Small intestine (tissue), 16 donors: ENCODE measurements at places on chromosomes 11 and 22.

GRCh38 chr22:17830043-17830961 lies 56.0 kb upstream of the BID start:
- DNase-seq = peak; percentile 92

GRCh38 chr11:88535916-88536547 lies 198.5 kb upstream of the CTSC start:
- DNase-seq = peak; percentile 26

DNA sequence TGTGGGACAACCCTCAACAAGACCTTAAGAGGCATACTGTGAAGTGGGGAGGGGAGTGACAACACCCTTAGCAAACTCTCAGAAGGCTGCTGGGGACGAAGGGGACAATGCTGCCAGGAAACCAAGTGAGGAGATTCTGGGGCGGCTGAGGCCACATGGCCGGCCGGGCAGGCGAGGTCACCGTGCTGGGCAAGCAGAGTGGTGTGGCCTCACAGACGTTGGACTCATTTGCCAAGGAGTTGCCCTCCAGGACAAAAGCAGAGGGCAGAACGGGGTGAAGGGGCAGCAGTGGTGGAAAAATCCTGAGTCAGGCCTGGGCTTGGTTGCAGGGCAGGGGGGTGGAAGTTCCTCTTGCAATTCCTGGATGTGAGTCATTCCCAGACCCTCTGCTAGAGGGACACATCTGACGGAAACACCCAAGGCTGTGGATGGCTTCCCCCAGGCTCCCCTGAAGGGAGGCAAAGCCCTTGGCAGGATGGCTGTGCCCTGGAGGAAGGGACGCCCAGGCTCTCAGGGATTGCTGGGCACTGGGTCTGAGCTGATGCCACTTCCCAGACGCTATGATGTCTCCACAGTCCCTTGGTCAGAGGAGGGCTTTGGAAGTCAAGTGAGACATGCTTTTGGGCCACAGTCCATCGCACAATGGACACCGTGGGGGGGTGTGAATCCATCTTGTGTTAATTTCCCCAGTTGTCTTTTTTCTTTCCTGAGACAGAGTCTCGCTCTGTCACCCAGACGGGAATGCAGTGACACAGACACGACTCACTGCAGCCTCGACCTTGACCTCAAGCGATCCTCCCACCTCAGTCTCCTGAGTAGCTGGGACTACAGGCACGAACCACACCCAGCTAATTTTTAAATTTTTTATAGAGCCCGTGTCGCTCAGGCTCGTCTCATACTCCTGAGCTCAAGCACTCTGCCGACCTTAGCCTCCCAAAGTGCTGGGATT lies 16.2 kb upstream of the SHANK3 start:
- DNase-seq = no peak

- DNase-seq = no peak
These were observed 432.2 kb downstream of the TBC1D22A start for GRCh38 chr22:47194476-47195155.

DNA sequence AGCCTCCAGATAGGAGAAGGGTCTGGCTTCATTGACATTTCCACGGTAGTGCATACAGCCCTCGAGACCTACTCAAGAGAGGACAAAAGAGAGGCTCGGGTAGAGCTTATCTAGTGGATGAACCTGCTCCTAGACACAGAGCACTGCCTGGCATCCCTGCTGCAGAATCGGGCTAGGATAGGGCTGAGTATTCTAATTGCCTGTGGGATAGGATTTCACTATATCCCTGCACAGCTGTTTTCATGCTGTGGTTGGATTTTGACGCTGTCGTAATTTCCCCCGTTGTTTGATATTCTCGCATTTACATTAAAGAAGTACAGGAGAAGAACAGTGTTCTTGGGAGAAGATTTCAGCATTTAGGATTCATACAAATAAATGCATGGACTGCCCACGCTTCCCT lies 107.8 kb downstream of the KIRREL3 start:
- DNase-seq = no peak

DNA sequence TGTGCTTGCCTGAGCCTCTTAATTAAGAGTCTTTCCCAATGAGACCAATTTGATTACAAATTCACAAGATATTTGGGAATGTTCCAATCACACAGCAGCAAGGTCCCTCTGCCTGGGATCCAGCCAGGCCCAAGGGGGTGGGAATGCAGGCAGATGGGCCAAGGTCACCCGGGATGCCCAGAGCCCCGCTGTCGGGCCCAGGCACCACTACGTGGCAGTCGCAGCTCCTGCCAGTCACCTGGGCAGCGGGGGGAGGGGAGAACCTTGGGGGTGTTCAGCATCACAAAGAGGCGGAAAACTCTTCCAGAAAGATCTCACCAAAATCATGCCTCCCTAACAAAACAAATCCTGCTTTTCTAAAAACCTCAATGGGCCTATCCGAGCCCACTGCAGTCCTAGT lies 30.9 kb downstream of the PPM1F start:
- no peak for DNase-seq

DNA sequence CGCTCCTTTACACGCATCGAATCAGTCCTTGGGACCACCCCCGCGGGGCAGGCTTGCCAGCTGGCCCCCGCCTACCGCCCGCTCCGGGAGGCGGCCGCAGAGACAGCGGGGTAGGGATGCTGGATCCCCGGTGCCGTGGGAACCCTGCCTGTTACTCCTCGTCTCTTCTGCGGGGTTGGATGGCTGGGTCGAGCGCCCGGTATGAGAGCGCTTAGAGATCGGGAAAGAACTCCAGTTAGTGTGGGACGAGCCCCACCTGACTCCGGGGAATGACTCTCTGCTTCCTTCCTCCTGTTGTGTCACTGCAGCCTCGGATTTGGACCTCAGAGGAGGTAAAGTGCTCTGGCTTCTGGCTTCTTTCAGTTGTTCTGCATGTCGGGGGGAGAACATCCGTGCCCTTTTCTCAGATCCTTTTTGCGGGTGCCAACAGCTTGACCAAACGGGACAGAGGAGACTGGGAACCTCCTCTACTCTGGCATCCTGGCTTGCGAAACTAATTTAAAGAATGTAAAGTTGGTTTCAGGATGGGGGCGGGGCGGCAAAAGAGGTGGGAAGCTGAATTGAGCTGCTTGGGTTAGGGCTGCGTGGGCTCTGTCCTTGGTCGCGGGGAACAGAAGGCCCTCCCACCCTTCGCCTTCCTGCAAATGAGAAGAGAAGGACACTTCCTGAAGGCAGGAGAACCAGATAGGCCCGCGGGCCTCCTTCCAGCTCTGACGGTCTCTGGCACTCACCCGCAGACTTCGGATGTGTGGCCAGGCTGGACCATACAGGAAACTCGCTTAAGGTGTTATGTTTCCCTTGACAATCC lies 938 bp downstream of the LAYN start:
- DNase-seq = no peak

- DNase-seq = no peak
These were observed 104.0 kb upstream of the TOP3B start for GRCh38 chr22:22086501-22087158.

GRCh38 chr11:109309153-109309552 lies 112.8 kb upstream of the C11orf87 start:
- no peak for DNase-seq

GRCh38 chr11:125952973-125953372 lies 7.1 kb downstream of the VSIG10L2 start:
- no peak for DNase-seq

- DNase-seq = no peak
These were observed 56.8 kb downstream of the CADM1 start for GRCh38 chr11:115447273-115447864.

- DNase-seq = no peak
These were observed 5.2 kb downstream of the SCYL1 start for GRCh38 chr11:65530157-65530496.

- DNase-seq = no peak
These were observed 91.3 kb downstream of the RNF169 start for GRCh38 chr11:74839971-74840370.

- DNase-seq = no peak
These were observed 19.3 kb upstream of the CBX7 start for GRCh38 chr22:39171623-39172264.

- DNase-seq = no peak
These were observed 32.2 kb downstream of the TSPAN18 start for GRCh38 chr11:44758983-44759382.

DNA sequence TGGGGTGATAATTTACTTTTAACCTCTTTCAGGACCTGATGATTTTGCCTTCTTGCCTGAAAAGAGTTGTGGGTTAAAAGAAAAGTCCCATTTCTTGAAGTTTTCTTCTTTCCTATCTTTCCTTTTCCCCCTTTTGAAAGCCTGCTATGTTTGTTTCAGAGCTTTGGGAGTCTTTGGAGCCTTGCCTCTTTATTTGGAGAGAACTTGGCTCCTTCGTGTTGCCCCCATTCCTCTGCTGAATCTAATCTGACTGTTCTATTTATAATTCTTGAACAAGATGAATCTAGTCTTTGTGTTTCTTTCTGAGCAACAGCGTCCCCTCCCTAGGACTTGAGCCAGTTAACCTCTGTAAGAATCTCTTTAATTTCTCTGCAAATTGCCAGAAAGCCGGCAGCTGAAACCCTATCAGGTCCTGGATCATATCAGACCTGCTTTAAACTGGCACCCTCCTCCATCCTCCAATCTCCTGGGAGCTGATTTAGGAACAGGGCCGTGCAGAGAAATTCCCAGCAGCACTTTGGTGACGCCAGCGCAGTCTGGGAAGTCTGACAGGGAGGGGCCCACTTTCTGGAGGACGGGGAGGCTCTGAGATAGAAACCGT lies 289.1 kb upstream of the SORL1-AS1 start:
- DNase-seq = peak; percentile 34

DNA sequence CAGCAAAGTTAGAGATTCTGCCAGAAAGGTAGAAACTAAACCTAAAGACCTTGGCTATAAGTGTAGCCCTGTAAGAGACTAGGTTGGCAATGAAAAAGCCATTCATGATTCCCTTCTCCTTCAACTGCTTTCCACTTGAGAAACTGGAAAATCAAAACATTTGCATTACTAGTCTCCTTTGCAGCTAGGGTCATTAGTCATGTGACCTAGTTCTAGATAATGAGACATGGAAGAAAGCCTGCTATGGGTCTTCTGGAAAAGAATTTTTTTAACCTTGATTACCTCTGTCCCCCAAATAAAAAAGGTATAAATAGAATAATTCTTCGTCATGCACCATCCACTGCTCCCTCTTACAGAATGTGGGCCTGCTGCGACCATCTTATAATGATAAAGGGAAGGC lies 80.1 kb downstream of the SOX6 start:
- DNase-seq = no peak
